Hair follicular keratinocyte (primary cell): ENCODE measurements at places on chromosomes 1 and 21. TPM values are rescaled to one million over a fixed set of nuclear protein-coding genes. Genes with fewer than 3 reads are reported as not detected.

The OR2L3 gene
- total RNA-seq: not detected in 2 replicates

The MTARC2 gene
- total RNA-seq: 0.70 and 2.5 TPM in 2 replicates

The SAMSN1 gene
- total RNA-seq: not detected in 2 replicates

The OR10Z1 gene
- total RNA-seq: not detected in 2 replicates

The RGS4 gene
- total RNA-seq: 0.04 TPM in 1 of 2 replicates, not detected in the other

The RAB25 gene
- 66.7 and 81.8 TPM in 2 replicates for total RNA-seq

The TACSTD2 gene
- total RNA-seq: 45.0 and 54.6 TPM in 2 replicates

The EXOC8 gene
- 6.4 and 7.6 TPM in 2 replicates for total RNA-seq

The HSF2BP gene
- 2.6 TPM in 2 replicates for total RNA-seq
